Posterior vena cava (tissue), 2 donors: ENCODE measurements at places on chromosomes 3 and 15. TPM values are rescaled to one million over a fixed set of nuclear protein-coding genes. Genes with fewer than 3 reads are reported as not detected.

- DNase-seq: no peak
Observed at GRCh38 chr3:138687236-138687635, 78.7 kb downstream of the FAIM start.

- no peak for DNase-seq
Observed at GRCh38 chr15:29968099-29968894, 114.5 kb upstream of the GOLGA8J start.

GRCh38 chr3:1356101-1356500 is 263.3 kb downstream of the CNTN6 start:
- no peak for DNase-seq

SLCO3A1 gene
- 26.6 TPM for total RNA-seq

GRCh38 chr3:147162743-147163142 is 243.6 kb downstream of the ZIC4 start:
- DNase-seq: no peak

PLA2G4F gene
- total RNA-seq: not detected

- no peak for DNase-seq
Observed at GRCh38 chr3:5918626-5919025, 731.1 kb downstream of the EDEM1 start.

KCNH8 gene
- total RNA-seq: not detected

GRCh38 chr3:52298149-52299098 is 10.8 kb downstream of the GLYCTK start:
- no peak for DNase-seq

TMEM266 gene
- total RNA-seq: not detected

CACNA1D gene
- 1.9 TPM for total RNA-seq

CFAP20DC gene
- not detected for total RNA-seq

DNA sequence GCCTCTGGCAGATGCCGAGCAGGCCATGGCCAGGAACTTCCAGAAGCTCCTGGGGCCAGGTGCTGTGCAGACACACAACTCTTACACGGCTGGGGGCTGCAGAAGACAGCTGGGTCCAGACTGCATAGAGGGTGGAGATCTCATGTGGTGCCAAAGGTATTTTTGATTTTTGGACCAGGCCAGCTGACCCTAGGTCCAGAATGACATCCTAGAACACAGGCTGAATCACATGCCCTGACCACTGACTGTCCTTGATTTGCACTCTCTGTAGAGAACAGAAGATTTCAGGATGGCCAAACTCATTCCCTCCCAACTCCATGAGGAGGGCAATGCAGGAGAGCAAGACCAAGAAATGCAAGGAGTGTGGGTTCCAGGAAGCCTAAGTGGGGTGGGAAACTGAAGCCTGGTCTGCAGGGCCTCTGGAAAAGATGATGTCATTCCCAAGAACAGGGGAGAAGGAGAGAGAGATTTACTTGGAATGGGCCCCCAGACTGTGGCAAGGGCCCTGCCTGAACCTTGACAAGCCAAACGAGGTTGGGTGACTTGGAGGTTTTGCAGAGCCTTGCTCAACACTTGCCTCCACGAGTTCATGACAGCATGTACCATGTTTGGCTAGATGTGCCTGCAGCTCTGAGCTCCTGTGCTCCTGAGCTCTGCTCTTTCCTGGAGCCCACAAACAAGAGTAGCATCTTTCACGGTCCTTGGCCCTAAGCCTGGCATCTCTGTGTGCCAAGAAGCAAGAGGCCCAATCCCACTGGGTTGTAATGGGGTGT is 38.5 kb upstream of the CTSH start:
- no peak for DNase-seq

- DNase-seq: no peak
Observed at GRCh38 chr3:165754219-165755007, 82.8 kb downstream of the BCHE start.

DNA sequence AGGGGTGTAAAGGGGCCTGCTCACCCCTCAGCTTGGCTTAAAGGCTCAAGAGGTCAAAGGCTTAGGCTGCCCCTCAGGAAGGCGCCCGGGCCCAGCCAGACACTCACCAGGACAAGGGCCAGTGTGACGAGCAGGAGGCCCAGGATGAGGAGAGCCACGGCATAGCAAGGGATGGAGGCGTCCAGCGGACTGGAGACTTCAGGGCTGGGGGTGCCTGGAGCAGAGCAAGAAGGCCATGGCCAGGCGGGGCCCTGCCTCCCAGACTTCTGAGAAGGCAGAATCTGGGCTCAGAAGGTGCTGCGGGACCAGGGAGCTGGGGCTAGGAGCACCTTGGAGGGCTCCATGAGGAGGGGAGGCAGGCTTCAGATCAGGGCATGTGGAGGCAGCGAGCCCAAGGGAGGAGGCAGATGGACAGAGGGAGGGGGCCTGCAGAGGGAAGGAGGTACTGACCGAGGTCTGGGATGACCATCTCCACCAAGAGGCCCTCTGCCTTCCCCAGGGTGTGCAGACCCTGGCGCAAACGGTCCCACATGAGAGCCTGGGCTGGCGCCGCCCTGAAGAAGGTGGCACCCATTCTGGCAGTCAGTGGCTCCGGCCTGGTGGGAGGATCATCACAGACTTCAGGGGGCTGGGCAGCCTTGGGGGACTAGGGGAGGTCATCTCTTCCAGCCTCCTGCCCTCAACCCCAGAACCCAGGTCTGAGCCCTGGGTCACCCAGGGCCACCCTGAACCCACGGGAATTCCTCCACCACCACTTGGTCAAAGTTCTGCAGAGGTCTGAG is 24.5 kb downstream of the C15orf39 start:
- no peak for DNase-seq

DNA sequence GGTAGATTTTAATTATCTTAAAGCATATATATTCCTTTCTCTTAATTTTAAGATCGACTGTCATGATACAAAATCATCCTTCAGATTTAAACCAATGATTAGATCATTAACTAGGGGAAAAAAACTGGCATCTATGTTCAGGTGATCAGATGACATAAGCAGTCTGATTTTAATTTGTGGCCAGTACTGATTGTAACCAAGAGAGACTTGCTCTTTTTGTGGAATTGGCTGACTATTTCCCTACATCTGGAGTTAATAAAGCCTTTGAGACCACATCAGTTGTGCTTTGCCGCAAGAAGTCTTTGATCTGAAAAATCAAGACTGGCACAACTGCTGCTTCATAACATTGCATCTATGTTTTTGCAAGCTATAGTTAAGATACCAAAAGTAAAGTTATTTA is 148.4 kb upstream of the CGNL1 start:
- DNase-seq: no peak

GRCh38 chr15:86885616-86886015 is 805.9 kb downstream of the AGBL1 start:
- no peak for DNase-seq

GRCh38 chr15:64740311-64741170 is 34.8 kb downstream of the RBPMS2 start:
- DNase-seq: no peak

ADAMTS9 gene
- total RNA-seq: 105 TPM

FYTTD1 gene
- total RNA-seq: 56.2 TPM

DNA sequence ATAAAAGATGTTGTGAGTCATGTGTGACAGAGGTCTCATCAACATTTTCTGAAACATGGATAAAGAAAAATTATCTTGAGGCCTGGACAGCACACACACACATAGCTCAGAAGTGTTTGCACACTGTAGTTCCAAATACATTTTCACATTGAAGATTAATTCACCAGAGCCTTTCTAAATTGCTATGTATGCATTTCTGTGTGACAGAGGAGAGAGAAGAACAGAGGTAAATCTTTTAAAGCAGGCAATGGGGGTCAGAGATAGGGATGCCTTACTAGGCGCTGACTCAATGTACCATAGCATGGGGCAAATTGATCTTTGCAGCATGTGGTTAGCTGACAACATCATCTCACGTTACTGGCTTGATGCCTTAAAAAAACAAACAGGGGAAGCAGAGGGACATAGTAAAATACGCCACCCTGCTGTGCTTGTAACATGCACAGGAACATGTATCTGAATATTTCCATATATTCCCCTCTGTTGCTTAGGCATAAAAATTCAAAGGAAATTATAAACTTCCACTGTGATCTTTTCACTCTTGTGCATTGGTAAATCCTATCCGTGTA is 7.7 kb downstream of the POU1F1 start:
- no peak for DNase-seq

SPATA12 gene
- total RNA-seq: not detected

DNA sequence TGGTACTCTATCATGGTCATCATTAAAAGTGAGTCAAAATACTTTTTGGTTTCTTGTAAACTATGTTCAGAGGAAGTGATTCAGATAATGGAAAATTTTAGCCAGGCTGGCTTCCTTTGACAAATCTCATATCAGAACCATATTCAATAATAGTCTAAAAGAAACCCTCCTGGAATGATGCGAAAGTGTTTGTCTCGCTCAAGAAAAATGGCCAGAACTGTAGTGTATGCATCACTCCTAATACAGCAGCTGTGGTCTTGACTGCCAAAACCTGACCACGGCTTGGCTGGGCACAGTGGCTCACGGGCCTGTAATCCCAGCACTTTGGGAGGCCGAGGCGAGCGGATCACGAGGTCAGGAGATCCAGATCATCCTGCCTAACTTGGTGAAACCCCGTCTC is 35.6 kb upstream of the KCNMB2 start:
- no peak for DNase-seq

DNA sequence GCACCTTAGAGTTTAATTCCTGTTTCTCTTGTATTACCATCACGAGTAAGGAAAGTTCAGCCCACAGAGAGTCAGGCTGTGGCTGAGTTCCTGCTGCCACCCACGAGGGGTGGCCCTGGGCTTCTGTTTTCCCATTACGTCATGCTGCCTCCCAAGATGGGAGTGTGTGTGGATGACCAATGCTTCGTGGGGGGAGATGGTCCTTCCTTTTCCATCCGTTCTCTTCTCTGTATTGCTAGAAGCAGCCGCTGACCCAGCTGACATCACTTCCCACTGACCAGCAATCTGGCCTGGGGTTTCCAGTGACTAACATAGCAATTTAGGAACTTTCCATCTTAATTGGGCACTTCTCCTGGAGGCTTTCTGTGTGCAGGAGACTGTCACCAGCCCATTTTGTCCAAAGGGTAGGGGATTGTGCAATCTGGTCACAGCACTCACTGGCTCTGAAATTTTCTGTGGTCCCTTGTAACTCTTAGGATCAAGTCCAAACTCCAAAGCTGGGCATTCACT is 9.3 kb downstream of the IRAK2 start:
- peak; percentile 93 for DNase-seq

NR1D2 gene
- 28.9 TPM for total RNA-seq

GRCh38 chr3:133958071-133958805 is 62.6 kb upstream of the RAB6B start:
- no peak for DNase-seq

DNA sequence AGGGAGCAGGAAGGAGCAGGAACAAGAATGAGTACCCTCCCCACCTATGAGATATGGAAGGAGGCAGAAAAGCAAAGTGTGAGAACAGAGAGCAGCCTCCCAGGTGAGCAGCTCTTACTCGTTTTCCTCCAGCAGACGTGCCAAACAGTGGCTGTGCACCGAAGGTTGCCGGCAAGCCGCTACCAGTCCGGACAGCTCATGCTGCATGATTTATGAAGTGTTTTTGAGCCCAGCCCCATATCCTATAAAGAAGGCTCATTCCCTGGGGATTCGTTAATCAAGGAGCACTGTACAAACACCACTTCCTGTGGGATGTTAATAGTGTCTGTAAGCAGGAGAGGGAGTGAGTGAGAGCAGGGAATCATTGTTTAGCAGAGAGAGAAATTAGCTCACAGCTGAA is 118.3 kb upstream of the FOXB1 start:
- DNase-seq: no peak

DNA sequence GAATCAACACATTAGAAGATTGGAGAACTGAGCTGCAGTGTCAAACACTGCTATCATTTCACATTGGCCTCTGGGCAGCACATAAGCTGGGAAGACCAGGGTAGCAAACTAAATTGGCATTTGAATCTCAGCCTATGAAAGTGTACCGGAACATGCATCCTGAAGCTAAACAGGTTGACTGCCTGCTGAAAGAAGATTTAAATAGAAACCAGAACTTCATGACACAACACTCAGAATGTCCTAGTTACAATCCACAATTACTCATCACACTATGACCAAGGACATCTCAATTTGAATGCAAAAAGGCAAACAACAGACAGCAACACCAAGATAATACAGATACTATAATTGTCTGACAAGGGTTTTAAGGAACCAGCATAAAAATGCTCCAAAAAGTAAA is 26.2 kb downstream of the TM2D3 start:
- DNase-seq: no peak

DNA sequence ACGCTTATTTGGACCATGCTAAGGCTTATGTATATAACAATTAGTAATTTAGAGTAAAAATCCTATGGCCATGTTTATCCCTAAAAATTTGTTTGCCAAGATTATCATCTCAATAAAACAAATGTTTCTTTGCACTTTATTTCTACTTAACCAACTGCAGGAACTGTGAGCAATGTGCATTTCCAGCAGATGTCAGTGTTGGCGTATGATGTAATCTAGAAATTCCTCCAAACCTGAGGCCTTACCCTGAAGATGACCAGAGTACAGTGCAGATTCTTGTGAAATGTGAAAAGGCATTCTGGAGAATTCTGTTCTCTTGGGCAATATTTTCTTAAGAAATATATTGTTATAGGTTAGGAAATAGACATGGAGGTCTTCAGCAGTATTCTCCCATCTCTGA is 205.9 kb downstream of the MBNL1 start:
- no peak for DNase-seq

SH2D7 gene
- not detected for total RNA-seq

DNA sequence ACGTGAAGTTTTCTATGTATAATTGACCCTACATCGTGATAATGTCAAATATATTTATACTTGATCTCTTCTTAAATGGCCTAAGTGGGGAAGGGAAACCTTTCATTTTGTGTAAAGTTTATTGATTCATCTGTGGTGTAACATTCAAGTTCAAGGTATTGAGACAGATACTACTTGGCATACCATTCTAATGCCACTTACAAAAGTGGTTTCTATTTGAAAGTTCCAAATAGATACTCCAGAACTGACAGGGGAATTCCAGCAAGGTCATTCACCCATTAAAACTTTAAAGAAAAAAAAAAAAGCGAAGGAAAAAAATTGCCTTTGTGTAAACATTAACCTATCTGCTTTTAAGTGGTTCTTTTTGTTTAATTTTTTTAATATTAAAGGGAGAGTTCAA is 45.3 kb upstream of the MAP3K13 start:
- no peak for DNase-seq

- DNase-seq: no peak
Observed at GRCh38 chr15:29449136-29449535, 179.5 kb upstream of the NSMCE3 start.

DNA sequence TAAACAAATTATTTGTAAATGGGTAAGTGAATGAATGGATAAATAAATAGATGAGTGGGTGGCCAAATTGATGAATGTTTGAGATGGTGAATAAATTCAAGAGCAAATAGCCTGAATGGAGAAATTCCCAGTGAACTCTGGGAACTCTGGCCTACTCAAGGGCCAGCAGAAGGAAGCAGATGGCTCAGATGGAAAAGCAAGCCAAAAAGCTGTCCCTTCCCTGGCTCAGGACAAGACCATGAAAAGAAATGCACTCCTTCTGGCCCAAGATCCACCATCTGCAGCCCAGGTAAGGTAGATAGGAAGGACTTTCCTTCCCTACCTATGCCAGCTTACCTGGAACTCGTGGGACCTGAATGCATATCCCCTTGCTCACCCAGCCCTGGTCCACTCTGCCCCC is 37.6 kb upstream of the CLDN18 start:
- no peak for DNase-seq

GRCh38 chr3:32398531-32398930 is 6.9 kb downstream of the CMTM7 start:
- peak; percentile 85 for DNase-seq

TEX55 gene
- not detected for total RNA-seq

CHRFAM7A gene
- total RNA-seq: 8.3 TPM
